ENCODE measurements at places on chromosomes 12 and 14.

DNA sequence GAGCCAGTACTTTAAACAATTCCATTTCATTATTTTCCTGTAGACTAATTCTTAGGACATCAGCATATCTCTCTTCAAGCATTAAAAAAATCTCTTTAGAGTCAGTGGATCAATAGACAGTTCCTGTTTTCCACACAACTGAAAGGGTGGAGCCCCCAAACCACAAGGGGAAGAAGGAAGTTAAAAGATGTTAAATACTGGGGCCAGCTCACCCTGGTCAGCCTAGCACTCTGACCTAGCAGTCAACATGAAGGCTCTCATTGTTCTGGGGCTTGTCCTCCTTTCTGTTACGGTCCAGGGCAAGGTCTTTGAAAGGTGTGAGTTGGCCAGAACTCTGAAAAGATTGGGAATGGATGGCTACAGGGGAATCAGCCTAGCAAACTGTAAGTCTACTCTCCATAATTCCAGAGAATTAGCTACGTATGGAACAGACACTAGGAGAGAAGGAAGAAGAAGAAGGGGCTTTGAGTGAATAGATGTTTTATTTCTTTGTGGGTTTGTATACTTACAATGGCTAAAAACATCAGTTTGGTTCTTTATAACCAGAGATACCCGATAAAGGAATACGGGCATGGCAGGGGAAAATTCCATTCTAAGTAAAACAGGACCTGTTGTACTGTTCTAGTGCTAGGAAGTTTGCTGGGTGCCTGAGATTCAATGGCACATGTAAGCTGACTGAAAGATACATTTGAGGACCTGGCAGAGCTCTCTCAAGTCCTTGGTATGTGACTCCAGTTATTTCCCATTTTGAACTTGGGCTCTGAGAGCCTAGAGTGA lies at the start of gene LYZ:
Gene LYZ, plus strand, starts transcription at position 220 of the 777 bp plus-strand sequence. Its CDS starts 28 bp downstream, at position 248.
- DNase-seq: no peak

GRCh38 chr14:98959958-98960616 lies 311.9 kb downstream of the BCL11B start:
- DNase-seq: no peak

GRCh38 chr12:71283883-71284282 lies 126.1 kb upstream of the TSPAN8 start:
- no peak for DNase-seq

DNA sequence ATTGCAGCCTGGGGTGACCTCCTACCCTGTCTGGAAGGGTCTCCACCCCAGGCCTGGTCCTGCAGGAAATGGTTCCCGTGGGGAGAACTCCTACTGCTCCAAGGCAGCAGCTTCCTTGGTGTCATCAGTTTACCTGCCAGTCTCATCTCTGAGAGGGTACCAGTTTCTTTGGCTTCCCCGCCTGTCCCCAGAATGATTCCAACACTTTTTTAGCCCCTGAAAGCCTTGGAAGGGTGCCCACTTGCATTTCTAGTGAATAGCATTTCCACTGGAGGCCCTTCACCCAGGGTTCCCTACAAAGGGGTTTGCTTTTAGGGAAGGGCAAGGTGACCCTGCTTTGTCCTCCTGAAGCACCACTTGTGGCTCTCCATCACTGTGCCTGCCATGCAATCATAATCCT lies 284.3 kb downstream of the ZFP36L1 start:
- no peak for DNase-seq

- no peak for DNase-seq
Observed at GRCh38 chr12:68564166-68564565, 46.5 kb upstream of the RAP1B start.

GRCh38 chr14:55333711-55334485 lies 62.7 kb downstream of the FBXO34 start:
- DNase-seq: no peak

- no peak for DNase-seq
Observed at GRCh38 chr12:89453121-89453978, 71.2 kb downstream of the GALNT4 start.

GRCh38 chr14:24918822-24919221 lies 131.1 kb downstream of the STXBP6 start:
- no peak for DNase-seq
